ENCODE measurements at places on chromosomes 2 and 18. TPM values are rescaled to one million over a fixed set of nuclear protein-coding genes. Genes with fewer than 3 reads are reported as not detected.

- no peak for DNase-seq
These were observed 481.1 kb downstream of the CBLN2 start for GRCh38 chr18:72063001-72063400.

- DNase-seq = no peak
These were observed 30.4 kb upstream of the MAPRE3 start for GRCh38 chr2:26940001-26940400.

Gene AMER3
- not detected for total RNA-seq

Gene PROM2
- total RNA-seq = 2.5 TPM

Gene IL36G
- not detected for total RNA-seq

Gene SERPINB2
- total RNA-seq = not detected

Gene IL36RN
- not detected for total RNA-seq

Gene FBXO15
- 0.32 TPM for total RNA-seq
